ENCODE measurements at places on chromosomes 13 and 19. TPM values are rescaled to one million over a fixed set of nuclear protein-coding genes. Genes with fewer than 3 reads are reported as not detected.
A peak's percentile ranks its signal among the peaks of the same experiment; 100 is the strongest.

DNA sequence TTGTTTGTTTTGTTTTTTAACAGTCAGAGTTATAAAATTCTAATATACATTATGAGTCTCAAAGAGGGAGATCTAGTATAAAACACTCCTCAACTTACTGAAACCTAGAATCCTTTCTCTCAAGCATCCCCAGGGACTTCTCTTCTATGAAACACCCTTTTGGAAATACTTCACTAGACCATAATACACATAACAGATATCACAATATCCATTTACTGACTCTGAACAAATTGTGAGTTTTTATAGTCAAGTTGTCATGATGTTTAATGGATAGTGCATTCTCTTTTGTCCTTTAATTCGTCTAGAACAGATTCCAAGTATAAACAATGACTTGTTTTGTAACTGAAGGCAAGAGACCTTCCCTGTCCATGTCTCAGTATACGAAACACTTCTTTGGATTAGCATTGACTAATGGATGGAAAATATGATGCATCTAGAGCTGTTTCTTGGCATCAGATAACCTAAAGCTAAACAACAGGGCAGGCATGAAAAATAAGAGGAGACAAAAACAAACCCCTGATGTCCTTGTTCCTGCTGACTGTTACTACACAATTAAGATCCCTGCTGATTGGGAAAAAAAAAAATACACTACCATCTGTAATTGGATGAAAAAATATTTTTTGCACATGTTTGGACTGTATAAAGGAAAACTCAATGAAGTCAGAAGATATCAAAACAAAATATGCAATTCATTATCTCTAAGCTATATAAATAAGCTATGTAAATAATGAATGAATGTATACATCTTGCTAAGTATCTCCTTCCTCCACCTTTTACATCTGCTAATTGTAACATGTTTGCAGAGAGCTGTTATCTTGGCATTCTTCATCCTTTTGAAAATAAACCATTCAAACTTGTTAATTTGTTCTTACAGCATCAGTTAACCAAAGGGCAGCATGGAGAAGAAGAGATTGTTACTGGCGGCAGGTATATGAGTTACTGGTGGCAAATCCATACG, 214.2 kb downstream of the LACC1 start:
- no peaks in the 10 kb centered on the region for H3K4me1 ChIP-seq
- no peak overlapping the region for H3K4me3 ChIP-seq
- H3K27me3 ChIP-seq = no peaks in the 10 kb centered on the region
- no peaks in the 10 kb centered on the region for H3K36me3 ChIP-seq

DNA sequence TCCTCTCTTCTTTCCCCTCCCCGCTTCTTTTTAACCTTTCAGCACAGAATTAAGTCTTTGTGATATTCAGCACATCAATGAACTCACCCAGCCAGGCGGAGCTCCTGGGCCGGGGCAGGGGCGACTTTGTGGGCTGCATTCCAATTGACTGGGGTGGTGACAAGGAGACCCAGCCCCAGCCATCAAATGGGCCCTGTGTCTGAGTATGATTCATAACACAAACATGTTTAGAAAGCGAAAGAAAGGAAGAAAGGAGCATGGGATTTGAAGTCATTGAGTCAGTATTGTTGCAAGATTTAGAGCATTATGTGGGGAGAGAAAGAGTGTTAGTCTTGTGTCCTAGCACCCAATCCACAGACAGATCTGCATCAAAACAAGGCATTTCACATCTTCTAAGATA, 185.3 kb downstream of the LHFPL6 start:
- H3K4me3 ChIP-seq = no peak overlapping the region
- no peaks in the 10 kb centered on the region for H3K36me3 ChIP-seq
- no peaks in the 10 kb centered on the region for H3K27me3 ChIP-seq
- no peak for DNase-seq
- H3K4me1 ChIP-seq = no peaks in the 10 kb centered on the region
- no peak overlapping the region for H3K27ac ChIP-seq

DNA sequence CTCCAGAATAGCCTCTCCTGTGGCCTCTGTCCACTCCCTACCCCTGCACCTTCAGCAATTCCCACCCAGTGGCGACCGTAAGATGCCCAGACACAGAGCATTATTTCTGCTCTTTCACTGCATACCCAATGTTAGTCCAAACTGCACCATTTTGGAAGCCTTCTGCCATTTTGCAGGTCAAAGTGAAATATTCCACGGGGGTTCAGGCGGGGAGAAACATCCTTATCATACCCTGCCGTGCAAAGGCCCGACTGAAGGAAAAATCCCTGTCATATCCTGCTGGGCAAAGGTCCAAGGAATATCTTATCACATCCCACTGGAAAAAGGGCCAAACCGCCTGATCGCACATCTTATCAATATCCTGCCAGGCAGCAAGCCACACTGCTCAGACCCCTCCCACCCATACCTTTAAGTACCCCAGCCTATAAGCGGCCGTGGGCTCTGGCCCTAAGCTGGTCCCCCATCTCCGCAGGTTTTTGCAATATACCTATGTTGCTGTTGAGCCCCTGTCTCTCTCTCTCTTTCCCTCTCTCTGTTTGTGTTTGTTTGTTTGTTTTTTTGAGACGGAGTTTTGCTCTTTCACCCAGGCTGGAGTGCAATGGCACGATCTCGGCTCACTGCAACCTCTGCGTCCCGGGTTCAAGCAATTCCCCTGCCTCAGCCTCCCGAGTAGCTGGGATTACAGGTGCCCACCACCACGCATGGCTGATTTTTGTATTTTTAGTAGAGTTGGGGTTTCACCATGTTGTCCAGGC, 18.2 kb downstream of the CLEC11A start:
- H3K27ac ChIP-seq = peak overlapping the region; percentile 57
- DNase-seq = no peak
- H3K27me3 ChIP-seq = no peaks in the 10 kb centered on the region
- no peaks in the 10 kb centered on the region for H3K36me3 ChIP-seq

GRCh38 chr13:87093399-87093798, 577.8 kb upstream of the SLITRK5 start:
- no peak for DNase-seq
- no peak overlapping the region for H3K4me3 ChIP-seq
- no peaks in the 10 kb centered on the region for H3K27me3 ChIP-seq
- no peaks in the 10 kb centered on the region for H3K4me1 ChIP-seq
- H3K36me3 ChIP-seq = no peaks in the 10 kb centered on the region
- no peak overlapping the region for H3K27ac ChIP-seq

DNA sequence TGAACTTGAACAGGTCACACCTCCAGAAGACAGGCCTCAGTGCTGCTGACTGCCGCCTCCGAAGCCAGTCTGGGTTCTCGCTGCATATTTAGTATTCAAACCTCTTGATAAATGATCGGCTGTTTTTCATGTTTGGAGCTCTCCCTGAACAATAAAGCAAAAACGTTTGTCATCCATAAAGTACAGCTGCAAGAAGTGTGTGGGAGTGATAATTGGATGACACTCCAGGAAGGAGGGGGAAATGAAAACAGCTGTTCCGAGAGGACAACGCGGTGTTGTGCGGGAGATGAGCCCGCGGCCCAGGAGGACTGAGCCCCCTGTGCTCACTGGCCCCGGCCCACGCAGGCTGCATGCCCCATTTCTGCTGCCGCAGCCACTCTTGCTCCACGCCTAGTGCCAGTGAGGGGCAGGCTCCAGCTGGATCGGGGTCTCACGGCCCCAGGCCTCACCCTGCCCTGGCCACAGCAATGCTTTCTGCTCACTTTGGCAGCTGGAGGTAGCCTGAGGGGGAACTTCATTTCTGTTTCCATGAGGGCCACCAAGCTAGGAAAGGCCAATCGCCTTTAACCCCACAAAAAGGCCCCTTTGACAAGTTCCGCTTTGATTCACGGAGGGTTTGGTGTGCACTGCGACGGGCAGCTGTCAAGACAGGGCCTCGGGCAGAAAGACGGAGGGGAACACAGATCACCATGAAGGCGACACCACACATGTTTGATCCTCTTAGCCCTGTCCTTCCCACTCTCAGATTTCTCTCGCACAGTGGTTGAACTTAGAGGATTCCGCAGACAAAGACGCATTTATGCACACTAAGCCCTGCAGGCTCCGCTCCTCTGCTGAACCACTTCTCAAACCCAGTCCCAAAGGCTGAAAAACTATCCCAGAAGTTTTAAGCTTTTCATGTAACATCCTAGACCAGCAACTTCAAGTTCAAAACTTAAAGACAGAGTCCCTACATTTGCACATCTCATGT, 537.6 kb downstream of the EFNB2 start:
- no peak for DNase-seq
- no peak overlapping the region for H3K4me3 ChIP-seq
- no peaks in the 10 kb centered on the region for H3K36me3 ChIP-seq
- H3K27me3 ChIP-seq = no peaks in the 10 kb centered on the region
- no peak overlapping the region for H3K27ac ChIP-seq
- no peaks in the 10 kb centered on the region for H3K4me1 ChIP-seq

GRCh38 chr13:27699952-27700351, 78.3 kb downstream of the POLR1D start:
- H3K27ac ChIP-seq = no peak overlapping the region
- no peaks in the 10 kb centered on the region for H3K36me3 ChIP-seq
- no peaks in the 10 kb centered on the region for H3K27me3 ChIP-seq
- no peak overlapping the region for H3K4me3 ChIP-seq
- no peak for DNase-seq
- H3K4me1 ChIP-seq = no peaks in the 10 kb centered on the region

GRCh38 chr13:98301721-98302120, 124.7 kb upstream of the RNF113B start:
- no peaks in the 10 kb centered on the region for H3K27me3 ChIP-seq
- H3K4me1 ChIP-seq = no peaks in the 10 kb centered on the region
- H3K36me3 ChIP-seq = no peaks in the 10 kb centered on the region
- no peak overlapping the region for H3K27ac ChIP-seq

GRCh38 chr19:6471076-6471475, 7.0 kb downstream of the CRB3 start:
- no peaks in the 10 kb centered on the region for H3K4me1 ChIP-seq
- H3K4me3 ChIP-seq = no peak overlapping the region
- peaks cover 15% of the 10 kb centered on the region for H3K36me3 ChIP-seq
- DNase-seq = no peak

- H3K27ac ChIP-seq = peak overlapping the region; percentile 100
- peaks cover 72% of the 10 kb centered on the region for H3K4me1 ChIP-seq
- peak overlapping the region; percentile 45 for H3K4me3 ChIP-seq
- no peak for DNase-seq
- no peaks in the 10 kb centered on the region for H3K36me3 ChIP-seq
Observed at GRCh38 chr19:14375582-14376291, 5.5 kb upstream of the ADGRE5 start.

- no peak overlapping the region for H3K4me3 ChIP-seq
- H3K27ac ChIP-seq = no peak overlapping the region
- H3K4me1 ChIP-seq = no peaks in the 10 kb centered on the region
- no peaks in the 10 kb centered on the region for H3K36me3 ChIP-seq
- DNase-seq = no peak
- H3K27me3 ChIP-seq = no peaks in the 10 kb centered on the region
Observed at GRCh38 chr19:23525276-23525852, 130.1 kb upstream of the ZNF91 start.

- H3K27me3 ChIP-seq = no peaks in the 10 kb centered on the region
- DNase-seq = no peak
- H3K36me3 ChIP-seq = no peaks in the 10 kb centered on the region
- no peak overlapping the region for H3K4me3 ChIP-seq
- H3K4me1 ChIP-seq = peaks cover 8% of the 10 kb centered on the region
- no peak overlapping the region for H3K27ac ChIP-seq
Observed at GRCh38 chr13:28606466-28606865, 52.5 kb upstream of the POMP start.

DNA sequence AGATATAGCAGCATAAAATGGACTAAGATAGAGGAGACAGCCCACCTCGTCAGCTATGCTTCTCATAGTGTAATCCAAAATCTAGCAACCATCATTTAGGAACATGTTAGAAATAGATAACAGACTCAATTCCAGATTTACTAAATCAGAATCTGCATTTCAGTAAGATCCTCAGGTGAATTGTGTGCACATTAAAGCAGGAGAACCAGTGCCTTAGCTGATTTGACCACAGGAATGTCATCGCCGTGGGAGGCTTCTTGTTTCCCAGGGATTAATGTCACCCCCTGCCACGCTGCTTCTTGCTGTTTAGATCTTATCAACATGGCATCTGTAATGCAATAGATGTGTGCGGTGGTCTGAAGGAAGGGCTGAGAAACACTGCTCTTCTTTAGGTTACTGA, 84.0 kb downstream of the GPC5 start:
- no peaks in the 10 kb centered on the region for H3K4me1 ChIP-seq
- no peaks in the 10 kb centered on the region for H3K36me3 ChIP-seq
- no peaks in the 10 kb centered on the region for H3K27me3 ChIP-seq
- H3K27ac ChIP-seq = no peak overlapping the region
- DNase-seq = no peak

DNA sequence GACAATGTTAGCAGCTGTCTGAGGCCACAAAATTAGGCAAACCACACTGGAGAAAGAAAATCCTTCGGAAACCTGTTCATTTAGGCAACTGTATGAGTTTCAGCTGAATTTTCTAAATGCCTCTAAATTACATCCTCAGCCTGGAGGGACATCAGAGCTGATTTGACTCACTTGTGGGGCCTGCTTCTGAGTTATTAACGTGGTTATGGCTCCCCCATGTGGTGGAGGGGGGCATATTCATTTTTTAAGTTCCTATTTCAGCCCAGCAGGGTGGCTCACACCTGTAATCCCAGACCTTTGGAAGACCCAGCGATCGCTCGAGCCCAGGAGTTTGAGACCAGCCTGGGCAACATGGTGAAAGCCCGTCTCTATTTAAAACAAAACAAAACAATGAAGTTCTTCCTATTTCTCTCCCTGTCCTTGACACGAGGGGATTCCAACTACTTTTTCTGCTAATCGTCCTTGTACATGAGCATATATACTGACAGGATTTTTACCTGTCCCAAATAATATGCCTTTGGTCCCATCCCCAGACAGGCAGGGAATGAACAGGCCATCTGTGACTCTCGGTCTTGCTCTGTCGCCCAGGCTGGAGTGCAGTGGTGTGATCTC, 31.5 kb upstream of the HIF3A start:
- peaks cover 16% of the 10 kb centered on the region for H3K4me1 ChIP-seq
- H3K36me3 ChIP-seq = no peaks in the 10 kb centered on the region
- H3K27me3 ChIP-seq = peaks cover 19% of the 10 kb centered on the region
- DNase-seq = peak; percentile 67

GRCh38 chr19:2569596-2570465, 93.9 kb downstream of the GADD45B start:
- no peak for DNase-seq
- H3K36me3 ChIP-seq = no peaks in the 10 kb centered on the region
- H3K27ac ChIP-seq = no peak overlapping the region
- H3K4me3 ChIP-seq = no peak overlapping the region
- H3K27me3 ChIP-seq = no peaks in the 10 kb centered on the region
- H3K4me1 ChIP-seq = peaks cover 7% of the 10 kb centered on the region

Gene LRRC63
- total RNA-seq = 0.55 TPM

Gene RPL36
- total RNA-seq = 1,485 TPM

Gene CYP2A6
- total RNA-seq = not detected

Gene MAMSTR
- total RNA-seq = 0.68 TPM

Gene GIPR
- 1.7 TPM for total RNA-seq

Gene ICAM5
- 1.8 TPM for total RNA-seq

Gene TMEM150B
- not detected for total RNA-seq

Gene KIR3DL1
- 0.11 TPM for total RNA-seq

Gene LAIR1
- total RNA-seq = 13.1 TPM

Gene CLDN10
- not detected for total RNA-seq

Gene PPP1R15A
- 67.1 TPM for total RNA-seq

Gene THAP8
- total RNA-seq = 1.9 TPM

Gene AMER2
- not detected for total RNA-seq

Gene MATK
- 28.1 TPM for total RNA-seq

Data from CD8-positive, alpha-beta memory T cell (primary cell).